Activated T-helper 1 cell treated with anti-CD3 and anti-CD28 coated beads, Interleukin-2, amount 50 U/mL, for 16 hours (primary cell): ENCODE measurements at places on chromosomes 3 and 15.

- no peak for DNase-seq
Observed at GRCh38 chr15:90654233-90655136, 62.7 kb upstream of the BLM start.

DNA sequence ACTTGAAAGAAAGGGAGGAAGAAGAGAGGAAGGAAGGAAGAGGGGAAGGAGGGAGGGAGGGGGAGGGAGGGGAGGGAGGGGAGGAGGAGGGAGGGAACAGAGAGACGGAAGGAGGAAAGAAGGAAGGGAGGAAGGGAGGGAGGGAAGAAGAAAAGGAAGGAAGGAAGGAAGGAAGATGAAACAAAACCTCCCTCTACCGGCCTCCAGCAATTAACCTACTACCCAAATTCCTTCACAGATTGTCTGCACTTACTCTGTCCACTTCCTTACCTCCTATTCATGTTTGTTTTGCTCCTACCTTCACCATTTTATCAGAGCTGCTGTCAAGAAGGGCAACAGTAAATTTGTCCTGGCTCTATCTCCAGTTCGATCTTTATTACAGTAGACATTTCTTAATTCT lies 44.6 kb upstream of the BCL6 start:
- DNase-seq: no peak

GRCh38 chr15:52681441-52681840 lies 2.3 kb upstream of the ATOSA start:
- no peak for DNase-seq

DNA sequence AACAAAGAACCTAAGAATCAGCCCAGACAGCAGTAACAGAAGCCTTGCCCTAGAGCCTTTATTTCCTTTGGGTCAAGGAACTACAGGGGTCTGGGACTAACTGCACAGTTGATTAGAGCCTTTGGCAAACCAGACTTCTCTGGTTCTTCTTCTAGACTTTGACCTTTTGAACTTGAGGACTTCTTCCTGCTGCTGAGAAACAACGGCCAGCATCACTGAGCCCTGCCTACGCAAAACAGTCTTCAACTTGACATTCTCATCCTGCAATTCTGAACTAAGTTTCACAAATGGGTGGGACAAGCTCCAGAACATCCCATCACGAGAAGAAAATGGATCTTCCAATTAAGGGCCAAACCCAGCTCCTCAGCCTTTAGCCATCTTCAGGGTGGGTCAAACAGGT lies 31.4 kb downstream of the CMTM6 start:
- no peak for DNase-seq

DNA sequence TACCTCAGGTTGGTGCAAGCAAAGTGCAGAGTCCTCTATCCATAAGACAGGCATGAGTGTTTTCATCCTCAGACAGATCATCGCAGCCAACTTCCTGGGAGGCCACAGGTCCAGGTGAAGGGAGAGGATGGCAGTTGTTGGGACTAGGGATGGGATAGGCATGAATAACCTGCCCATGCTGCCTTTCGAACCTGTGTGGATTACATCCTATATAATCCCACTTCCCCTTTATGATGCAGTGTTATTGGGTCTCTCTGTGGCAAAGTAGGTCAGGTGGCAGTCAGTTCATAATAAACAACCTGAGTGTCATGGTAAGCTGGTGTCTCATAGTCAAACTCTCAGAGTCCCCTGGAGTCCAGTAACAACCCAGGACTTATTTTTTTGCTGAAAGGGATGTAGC lies 40.4 kb downstream of the CCR3 start:
- DNase-seq: no peak

- DNase-seq: no peak
Observed at GRCh38 chr3:65873869-65874268, 164.8 kb downstream of the MAGI1 start.
